Amniotic epithelial cell (primary cell): ENCODE measurements at places on chromosomes 7 and 10.

DNA sequence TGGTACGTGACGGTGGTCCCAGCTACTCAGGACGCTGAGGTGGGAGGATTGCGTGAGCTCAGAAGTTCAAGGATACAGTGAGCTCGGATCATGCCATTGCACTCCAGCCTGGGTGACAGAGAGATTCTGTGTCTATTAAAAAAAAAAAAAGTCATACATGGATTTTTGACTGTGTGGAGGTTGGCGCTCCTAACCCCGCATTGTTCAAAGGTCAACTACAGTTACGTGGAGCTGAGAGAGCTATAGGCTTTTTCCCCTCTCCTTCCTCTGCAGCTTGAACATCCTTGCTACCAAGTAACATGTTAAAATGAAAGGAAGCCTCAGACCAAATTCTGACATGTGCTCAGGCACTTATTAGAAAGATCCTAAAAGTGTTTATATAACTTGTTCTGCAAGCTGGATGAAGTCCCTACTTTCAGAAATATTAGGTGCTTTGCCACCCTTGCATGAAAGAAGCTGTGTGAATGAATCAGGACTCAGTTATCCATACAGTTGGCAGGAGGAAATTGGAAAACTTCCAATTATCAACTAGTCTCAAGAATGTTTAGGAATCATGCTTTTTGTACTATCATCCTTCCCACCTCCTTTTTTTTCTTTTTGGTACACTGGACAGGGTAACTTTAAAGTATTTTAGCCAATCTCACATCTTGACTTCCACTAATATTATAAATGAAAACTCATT, 12.5 kb upstream of the ST7 start:
- DNase-seq, result no peak

GRCh38 chr10:74380795-74381194, 229.8 kb downstream of the ADK start:
- no peak for DNase-seq

DNA sequence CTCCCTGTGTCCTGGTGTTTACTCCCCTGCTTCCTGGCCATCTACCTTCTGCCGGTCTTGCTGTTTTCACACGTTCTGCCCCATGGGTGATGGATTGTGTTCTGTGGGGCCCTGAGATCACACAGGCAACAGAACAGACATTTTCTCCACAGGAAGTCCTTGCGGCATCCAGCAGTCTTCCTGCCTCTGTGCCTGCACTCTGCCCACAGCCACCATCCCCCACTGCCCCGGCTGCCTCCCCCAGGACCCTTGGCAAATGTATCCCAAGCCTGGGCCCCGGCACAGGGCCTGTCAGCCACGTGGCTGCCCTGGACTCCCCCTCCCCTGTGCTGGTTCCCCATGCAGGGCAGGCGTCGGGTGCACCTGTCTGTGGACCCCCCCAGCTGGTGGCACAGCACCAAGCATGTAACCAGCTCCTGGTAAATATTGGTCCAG, 184.2 kb downstream of the WDR37 start:
- DNase-seq, result no peak

DNA sequence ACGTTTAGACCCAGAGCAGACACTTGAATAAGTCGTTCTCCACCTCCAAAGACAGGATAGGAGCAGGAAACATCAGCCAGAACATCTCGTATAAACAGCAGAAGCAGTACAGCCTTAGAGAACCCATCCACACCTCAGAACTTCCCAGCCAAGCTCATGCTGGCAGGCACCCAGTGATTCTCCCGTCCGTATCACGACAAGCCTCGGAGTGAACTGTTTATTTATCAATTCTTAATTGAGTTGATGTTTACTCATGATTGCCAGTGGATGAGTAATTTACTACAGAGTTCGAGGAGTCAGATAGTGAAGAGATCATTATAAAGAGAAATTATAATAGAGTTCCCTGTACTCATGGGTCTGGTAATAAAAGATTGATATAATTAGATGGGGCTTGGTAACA, 811.5 kb downstream of the LRMDA start:
- no peak for DNase-seq

GRCh38 chr10:72158176-72158575, 57.6 kb upstream of the ANAPC16 start:
- no peak for DNase-seq

DNA sequence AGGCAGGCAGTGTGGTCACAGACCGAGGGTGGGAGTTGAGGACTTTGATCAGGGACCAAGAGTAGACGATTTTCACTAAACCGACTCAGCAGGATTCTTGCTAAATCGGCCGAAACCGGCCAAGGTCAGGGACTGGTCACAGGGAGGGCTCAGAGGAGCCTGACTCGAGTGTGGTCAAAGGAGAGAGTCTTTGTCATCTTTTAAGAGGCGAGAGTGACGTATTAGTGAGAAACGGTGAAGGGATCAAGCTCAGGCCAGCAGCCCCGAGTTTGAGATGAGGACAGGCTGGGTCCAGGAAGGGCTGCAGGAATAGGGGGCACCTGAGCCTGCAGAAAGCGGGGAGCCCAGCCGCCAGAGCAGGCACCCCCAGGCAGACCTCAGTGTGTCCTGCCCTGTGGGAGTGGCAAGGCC, 41.6 kb upstream of the FAM20C start:
- DNase-seq, result peak; percentile 36

DNA sequence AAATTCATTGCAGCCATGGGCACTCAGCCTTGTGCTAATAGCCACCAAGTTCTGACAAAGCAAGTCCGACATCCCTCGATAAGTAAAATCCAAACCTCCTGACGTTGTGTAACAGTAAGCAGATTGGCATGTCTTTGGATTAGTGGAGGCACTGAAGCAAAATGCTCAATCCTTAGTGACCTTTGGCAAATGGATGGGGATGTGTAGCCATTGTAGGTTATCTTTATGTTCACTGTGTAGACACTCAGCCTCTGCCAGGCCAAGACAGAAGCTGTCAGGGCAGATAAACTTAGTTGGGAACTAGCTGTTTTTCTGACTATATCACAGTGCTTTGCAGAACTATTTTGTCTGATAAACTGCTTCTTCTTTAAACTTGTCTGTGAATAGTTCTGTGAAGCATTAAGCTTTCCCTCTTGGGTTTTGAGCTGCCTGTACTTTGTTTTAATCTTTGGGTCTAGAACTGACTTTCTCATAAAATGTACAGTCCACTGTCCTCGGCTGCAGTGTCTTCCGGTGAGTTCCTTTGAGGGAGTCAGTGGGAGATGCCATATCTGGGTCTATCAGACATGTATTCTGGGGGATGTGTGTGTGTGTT, 220.8 kb downstream of the LRMDA start:
- DNase-seq, result no peak

DNA sequence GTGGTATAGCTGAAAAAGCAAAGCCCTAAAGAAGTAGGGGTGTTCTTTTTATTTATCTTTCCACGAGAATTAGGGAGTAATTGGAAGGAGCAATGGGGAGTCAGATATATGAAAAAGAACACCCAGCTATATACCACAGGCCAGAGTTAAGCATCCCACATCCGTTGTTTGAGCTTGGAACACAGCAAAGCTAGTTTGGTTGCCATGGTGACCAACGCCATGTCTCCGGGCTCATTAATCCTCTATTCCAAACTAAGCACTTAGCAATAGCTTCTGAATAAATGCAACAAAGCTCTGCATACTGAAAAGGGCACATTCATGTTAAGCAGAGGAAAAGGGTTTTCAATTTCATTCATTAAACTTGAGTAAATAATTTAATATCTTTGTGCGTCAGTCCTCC, 23.5 kb downstream of the ASB4 start:
- DNase-seq, result peak; percentile 88

DNA sequence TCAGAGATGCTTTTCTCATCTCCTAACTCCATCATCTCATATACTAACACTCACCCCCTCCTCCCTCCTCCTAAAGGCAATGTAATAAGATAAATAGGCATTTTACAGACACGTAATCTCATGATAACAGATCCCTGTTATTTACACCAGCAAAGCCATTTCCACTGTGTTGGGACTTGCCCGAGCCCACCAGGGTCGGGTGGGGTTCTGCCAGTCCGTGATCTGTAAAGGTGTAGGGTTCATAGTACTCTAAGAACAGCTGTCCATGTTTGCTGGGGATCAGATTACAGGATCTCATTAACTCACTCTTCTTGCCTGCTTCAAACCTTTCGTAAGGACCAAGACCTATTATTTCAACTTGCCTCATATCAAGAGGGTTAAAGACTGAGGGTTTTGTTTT, 172.4 kb downstream of the FZD1 start:
- DNase-seq, result no peak

DNA sequence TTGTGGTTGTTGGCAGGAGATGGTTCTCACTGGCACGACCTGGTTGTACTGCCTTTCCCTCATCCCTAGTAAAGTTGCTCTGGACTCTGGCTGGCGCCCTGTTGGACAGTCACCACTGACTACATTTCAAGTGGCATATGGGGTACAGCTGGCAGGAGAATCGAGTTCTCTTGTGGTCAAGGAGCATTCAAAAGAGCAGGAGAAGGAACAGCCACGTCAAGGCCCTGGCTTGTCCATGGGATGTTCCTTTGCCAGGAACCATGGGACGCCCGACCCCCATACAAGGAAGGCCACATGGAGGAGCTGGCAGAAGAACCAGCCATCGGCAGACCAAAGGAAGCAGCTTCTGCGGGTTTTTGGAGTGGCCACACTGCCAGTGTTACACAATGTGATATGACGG, 87.0 kb upstream of the SLC25A13 start:
- no peak for DNase-seq

GRCh38 chr7:92751902-92752901, 84.2 kb downstream of the CDK6 start:
- peak; percentile 93 for DNase-seq

GRCh38 chr7:98294798-98295382, 13.4 kb downstream of the BRI3 start:
- no peak for DNase-seq

DNA sequence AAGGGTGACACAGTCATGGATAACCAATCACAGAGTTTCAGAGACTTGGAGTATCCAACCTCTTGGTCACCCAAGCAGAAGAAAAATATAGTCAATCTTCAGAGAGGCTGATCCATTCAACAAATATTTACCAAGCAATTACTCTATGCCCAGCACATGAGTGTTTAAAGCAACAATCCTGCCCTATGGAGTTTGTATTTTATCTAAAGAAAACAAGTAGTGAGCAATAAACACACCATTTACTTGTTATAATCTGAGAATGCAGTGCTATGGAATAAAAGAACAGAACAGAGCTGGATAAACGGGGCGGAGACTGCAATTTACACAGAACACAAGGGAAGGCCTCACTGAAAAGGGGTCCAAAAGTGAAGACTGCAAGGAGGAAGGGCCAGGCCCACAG, 63.8 kb downstream of the GRB10 start:
- DNase-seq, result no peak

- DNase-seq, result no peak
Measured at GRCh38 chr10:49711481-49711880, 32.0 kb downstream of the C10orf53 start.

- DNase-seq, result no peak
Measured at GRCh38 chr7:133054162-133054840, 27.6 kb downstream of the CHCHD3 start.

DNA sequence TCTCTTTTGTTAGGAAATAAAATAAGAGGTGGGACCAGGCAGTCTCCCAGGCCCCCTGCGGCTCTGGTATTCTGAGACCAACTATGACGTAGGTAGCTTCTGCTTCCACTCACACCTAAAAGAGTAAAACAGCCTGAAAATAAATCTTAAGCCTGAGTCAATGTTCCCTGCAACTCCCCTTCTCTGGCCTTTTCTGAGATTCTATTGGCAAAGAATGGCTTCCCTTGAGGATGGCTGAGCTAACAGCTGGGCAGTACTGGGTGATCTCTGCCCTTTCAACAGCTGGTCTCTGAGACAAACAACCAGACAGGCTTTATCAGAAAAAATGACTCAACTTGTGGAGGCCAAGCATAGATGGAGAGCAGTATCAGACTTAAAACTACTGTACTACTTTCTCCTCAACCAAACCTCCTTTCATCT, 58.7 kb downstream of the CREB3L2 start:
- DNase-seq, result peak; percentile 99

- no peak for DNase-seq
Measured at GRCh38 chr7:29765490-29765889, 40.8 kb upstream of the WIPF3 start.

DNA sequence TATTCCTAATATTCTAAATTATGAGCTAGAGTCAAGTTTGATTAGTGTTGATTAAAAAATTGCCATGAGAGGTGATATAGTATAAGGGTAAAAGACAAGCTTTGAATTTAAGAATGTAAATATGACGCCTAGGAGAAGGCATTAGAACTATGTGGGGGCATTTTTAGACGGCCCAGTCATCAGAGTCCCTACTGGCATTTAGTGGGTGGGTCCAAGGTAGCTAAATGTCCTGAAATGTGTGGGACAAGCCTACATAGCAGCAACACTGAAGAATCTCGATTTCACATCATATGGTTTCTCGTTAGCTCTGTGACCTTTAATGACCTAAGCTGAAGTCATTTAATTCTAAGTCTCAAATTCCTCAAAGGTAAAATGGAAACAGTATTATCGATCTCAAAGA, 133.5 kb downstream of the SGMS1 start:
- DNase-seq, result no peak

GRCh38 chr10:28533571-28534304, 820 bp downstream of the WAC start:
- peak; percentile 33 for DNase-seq

GRCh38 chr10:50919010-50919409, 33.6 kb upstream of the A1CF start:
- peak; percentile 28 for DNase-seq

DNA sequence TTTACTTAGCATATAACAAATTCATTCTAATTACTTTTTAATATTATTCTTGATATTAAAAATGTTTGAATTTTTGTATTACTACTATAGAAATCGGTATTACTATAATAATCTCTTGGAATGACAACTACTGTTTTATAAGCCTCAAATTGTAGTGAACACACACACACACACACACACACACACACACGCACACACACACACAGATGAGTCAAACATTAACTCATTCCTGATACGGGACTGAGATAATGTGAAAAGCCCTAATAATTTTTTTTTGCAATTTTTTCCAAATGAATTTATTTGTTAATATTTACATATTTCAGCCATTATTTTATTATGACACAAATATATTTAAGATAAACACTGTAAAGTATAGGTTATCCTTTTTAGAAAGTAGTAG, 951.2 kb upstream of the PHF14 start:
- no peak for DNase-seq

DNA sequence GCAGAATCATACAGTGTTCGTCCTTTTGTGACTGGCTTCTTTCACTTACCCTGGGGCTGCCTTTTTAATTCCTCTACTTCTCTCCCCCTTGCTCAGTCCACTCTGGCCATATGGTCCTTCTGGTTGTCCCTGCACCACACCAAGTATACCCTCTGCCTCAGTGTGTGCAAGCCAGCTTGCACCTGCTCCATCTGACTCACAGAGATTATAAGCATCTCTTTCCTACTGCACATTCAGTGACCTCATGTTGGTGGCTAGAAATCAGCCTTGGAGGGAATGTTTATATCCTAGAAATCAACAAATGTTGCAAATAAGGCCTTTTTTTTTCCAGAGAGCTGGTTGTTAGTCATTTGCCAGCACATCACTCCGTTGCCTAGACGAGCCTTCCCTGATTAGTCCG, 67.5 kb upstream of the C10orf90 start:
- no peak for DNase-seq
